Activated CD4-positive, CD25-positive, alpha-beta regulatory T cell treated with anti-CD3 and anti-CD28 coated beads, Interleukin-2, amount 50 U/mL, for 16 hours (primary cell): ENCODE measurements at places on chromosomes 4 and X.
A peak's percentile ranks its signal among the peaks of the same experiment; 100 is the strongest.

DNA sequence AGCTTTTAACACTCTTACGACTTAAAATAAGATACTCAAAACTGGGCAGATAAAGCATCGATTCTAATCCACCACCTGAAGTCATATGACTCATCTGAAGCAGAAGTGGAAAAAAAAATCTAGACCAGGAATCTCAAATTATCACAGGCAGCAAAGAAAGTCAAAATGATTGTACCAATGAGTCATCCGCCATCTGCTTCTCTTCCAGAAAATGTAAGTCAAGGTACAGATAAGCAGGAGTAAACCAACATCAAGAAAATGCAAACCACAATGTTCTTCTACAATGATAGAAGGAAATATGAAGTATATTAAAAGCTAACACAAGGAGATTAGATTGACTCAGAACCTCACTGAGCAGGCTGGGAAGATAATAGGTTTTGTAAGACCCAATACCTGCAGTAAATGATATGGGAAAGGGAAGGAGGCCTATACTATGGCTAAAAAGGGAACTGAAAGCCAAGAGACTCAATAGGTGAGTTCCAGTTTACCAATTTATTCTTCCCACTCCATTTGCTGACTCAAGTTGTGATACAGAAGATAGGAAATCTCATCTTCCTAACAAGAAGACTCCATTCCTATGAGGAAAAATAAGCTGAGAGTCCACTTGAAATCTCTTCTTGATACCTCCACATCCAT, 88.4 kb upstream of the TET2 start:
- no peak for DNase-seq

- no peak for DNase-seq
These were observed 86.0 kb downstream of the WWC2 start for GRCh38 chr4:183185018-183185417.

DNA sequence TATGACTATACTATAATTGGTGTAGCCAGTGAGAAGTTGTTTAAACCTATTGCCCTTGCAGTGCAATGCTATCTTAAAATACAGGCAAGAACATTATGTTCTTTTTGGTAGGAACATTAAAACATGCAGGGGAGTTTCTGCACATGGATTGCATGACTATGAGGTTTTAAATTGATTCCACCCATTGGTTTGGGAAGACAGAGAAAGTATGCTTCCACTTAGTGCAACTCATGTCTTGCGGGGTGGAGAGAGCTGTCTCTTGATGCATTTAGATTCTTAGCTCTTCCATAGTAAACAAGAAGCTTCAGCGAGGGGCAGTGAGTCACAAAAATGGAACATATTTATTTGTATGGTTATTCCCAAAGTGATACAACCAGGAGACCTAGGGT, 39.5 kb upstream of the RASL11B start:
- DNase-seq = no peak

GRCh38 chrX:74324131-74324530, 20.2 kb downstream of the ZCCHC13 start:
- no peak for DNase-seq

DNA sequence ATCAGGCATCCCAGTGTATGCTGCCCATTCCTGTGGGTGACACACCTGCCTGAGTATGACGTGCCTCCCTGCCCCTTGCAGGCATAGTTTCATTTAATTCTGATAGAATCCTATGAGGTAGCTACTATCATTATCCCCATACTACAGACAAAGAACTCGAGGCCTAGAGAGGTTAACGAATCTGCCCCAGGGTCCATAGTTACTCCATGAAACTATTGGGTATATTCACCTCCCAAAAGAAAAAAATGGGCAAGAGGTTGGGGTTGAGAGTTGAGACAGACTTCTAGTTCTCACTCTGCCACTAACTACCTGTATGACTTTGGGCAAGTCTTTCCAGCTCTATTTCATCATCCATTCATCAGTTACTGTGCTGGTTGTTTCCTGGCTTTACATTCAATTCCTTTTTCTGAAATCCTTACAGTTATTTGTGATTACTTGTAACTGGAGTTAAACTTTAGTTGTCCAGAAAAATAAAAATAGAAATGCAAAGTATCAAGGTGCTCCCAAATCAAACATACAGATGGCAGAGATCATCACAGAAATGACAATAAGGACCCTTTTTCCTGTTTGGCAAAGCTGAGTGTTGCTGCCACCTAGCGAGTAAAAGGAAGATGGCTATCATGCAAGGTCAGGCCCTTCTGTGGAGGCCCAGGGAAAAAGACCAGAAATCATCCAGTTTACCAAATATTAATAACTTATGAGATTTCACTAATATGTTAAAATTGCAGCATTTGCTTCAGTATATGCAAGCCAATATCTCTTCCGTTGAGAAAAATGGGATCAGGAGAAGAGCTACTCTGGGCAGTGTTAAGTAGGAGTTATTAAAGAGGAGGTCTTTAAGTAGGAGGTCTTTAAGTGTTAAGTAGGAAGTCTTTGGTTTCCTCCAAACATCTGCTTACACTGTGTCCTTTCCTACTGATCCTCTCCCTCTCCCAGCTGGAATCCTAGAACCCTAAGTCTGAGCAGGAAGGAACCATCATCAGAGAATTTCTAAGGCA, 17.1 kb upstream of the MAP7D3 start:
- DNase-seq = peak; percentile 21

GRCh38 chr4:35538807-35539206, 705.5 kb downstream of the ARAP2 start:
- no peak for DNase-seq

- no peak for DNase-seq
These were observed 37.7 kb upstream of the OCIAD2 start for GRCh38 chr4:48944252-48944651.

DNA sequence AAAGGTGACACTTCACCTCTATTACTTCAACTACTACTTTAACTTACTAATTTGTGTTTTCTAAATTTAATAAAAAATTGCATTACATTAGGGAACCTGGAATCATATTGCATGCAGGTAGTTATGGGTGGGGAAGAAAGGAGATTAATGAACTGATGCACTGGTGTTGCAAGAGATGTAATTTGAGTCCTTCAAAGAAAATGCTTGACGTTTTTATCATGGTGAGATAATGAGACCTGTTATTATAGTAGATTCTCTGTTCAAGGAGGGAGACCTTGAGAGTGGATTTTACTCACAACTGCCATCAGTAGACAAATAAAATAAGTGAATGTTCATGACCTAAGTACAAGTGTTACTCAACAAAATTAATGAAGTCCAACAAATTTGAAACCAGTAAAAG, 26.4 kb upstream of the MED14 start:
- DNase-seq = no peak
